ENCODE measurements at places on chromosomes 7 and 10.

GRCh38 chr10:66151346-66151745 lies 774.5 kb upstream of the LRRTM3 start:
- no peak for DNase-seq

DNA sequence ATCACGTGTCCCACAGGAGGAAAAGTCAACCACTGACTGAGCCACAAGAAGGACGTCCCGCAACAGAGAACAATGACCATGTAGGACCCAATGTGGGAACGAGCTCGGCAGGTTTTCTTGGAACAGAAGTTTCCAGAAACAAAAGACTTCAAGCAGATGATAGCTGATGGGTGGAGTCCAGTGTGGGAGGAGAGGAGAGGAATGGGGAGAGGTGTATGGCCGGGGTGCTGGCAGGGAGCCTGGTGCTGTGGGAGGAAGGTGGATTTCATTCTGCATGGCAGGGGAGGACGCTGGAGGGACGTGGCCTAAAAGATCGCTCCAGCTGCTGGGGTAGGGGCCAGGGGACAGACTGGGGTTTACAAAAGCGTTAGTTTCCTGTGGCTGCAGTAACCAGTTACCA lies 48.5 kb upstream of the LMTK2 start:
- no peak for DNase-seq

GRCh38 chr7:13034693-13035092 lies 347.3 kb downstream of the ARL4A start:
- DNase-seq: no peak

GRCh38 chr7:82449910-82450309 lies 6.3 kb upstream of the CACNA2D1 start:
- DNase-seq: no peak
